Left lung (tissue), 14 donors: ENCODE measurements at places on chromosomes 7 and 10. TPM values are rescaled to one million over a fixed set of nuclear protein-coding genes. Genes with fewer than 3 reads are reported as not detected.

Gene TPST1
- 51.9 TPM for polyA plus RNA-seq

Gene CLDN15
- polyA plus RNA-seq = 13.9 TPM

Gene ZPBP
- polyA plus RNA-seq = not detected

Gene COPS6
- 114 TPM for polyA plus RNA-seq
